ENCODE measurements at places on chromosomes 2 and 18. TPM values are rescaled to one million over a fixed set of nuclear protein-coding genes. Genes with fewer than 3 reads are reported as not detected.

GRCh38 chr18:55166260-55166598, 207.0 kb upstream of the CCDC68 start:
- no peak for DNase-seq

DNA sequence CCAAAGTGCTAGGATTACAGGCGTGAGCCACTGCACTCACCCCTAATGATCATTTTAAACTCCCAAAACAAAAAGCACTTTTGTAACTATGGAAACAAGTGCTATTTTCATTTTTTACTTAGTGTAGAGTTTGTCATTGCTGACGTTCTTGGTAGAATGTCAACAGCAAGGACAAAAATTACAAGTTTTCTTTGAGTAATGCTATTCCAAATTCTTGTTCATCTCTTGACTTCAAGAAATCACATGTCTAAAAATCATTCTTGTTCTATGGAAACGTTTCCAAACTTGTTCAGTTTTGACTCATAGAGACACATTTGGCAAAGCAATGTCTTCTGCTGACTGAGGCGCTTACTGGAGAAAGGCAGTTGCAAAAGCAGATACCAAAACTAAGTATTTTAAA, 82.6 kb downstream of the MBP start:
- no peak for DNase-seq

DNA sequence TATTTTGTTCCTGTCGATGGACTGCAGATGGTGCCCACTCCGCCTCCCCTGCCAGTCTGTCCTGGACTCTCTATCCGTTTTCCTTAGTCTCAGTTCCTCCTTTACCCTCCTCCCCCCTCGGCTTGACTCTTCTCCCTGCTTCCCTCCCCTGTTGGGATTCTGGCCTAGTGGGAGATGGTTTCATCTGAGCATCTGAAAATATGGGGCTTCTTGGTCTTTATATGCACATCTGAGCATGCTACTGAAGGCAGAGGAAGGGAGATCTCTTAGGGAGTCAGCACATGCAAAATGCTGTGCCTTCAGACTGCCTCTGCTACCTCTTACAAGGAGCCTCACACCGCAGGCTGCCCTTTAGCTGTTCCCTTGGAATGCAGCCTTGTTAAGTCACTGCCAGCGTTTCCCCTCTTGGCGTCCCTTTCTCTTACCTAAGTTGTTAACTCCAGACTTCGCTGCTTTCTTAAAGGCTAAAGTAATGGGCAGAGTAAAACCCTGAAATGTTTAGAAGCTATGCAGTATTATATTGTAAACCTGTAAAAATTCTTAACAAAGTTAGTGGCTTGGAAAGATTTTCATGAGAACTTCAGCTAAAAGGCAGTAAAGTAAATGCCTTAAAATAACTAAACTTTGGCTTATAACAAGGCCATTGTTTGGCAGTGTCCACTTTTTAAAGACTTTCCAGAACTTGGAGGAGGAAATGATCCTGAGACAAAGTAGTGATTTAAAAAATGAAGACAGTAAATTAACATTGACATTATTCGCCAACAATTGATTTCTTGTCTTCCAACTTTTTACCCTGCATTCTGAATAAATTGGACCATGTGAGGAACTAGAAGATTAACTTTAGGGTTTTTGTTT, 49.8 kb downstream of the LDLRAD4 start:
- DNase-seq, result peak; percentile 79

DNA sequence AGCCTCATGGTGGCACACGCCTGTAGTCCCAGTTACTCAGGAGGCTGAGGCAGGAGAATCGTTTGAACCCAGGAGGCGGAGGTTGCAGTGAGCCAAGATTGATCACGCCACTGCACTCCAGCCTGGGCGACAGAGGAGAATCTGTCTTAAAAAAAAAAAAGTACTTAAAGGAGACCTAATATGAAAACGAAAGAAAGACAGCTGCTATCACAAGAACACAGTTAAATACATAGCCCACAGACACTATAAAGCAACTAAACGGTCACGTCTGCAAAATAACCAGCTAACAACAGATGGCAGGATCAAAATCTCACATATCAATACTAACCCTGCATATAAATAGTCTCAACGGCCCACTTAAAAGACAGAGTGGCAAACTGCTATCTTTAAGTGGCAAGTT, 43.9 kb upstream of the TACR1 start:
- DNase-seq, result no peak

- DNase-seq, result peak; percentile 92
Observed at GRCh38 chr2:231677632-231678104, 30.7 kb upstream of the PTMA start.

- peak; percentile 12 for DNase-seq
Observed at GRCh38 chr2:194867328-194867727, 789.7 kb upstream of the SLC39A10 start.

GRCh38 chr2:217711188-217711587, 291.6 kb downstream of the TNS1 start:
- no peak for DNase-seq

DNA sequence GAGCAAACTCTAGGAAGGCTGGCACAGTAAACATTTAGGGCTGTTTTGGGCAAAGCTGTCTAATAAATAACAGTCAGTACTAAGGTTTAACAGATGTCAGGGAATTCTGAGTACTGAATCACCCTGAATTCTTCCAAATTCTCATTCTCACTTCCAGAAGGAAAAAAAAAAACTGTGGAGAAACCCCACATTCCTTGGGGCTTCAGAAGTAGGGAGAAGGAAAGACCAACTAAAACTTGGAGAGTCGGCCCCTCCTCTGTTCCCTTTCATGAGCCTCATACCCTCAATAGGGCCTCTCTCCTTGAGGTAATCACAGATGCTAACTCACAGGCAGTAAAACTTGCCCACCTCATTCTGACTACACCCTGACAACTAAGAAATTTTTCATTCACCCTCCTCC, 62.1 kb downstream of the CCDC148 start:
- no peak for DNase-seq

GRCh38 chr2:187264612-187265011, 183.4 kb downstream of the CALCRL start:
- DNase-seq, result no peak

- no peak for DNase-seq
Observed at GRCh38 chr2:174138161-174138560, 110.2 kb downstream of the OLA1 start.

DNA sequence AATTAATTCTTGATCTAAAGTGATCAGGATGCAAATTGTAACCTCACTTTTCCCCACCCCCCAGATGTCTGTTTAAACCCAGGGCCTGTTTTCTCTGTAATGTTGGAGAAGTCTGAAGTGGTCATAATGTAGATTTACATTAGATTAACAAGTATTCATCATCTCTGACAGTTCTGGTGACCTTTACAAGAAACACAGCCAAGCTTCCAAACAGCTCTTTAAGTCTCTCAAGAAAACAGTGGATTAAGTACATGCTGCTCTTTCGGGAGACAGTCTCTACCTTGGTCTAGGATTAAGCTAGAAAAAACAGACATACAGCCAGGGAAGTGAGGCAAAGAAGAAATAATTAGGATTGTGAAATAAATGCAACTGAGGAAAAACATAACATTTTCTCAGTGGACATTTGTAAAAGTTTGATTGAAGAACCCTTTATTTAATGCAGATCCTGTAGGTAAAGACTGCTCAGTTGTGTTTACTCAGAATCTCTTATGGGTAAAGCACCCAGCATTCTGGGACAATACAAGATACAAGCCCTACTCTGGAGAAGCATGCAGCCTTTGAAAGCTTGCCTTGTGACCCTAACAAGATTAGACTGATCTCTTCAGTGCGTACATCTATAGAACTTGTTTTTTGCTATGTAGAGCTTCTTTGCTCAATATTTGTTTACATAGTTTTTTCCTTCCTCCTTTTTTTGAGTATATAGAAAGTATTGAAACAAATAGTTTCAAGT, 203.9 kb downstream of the PHLPP1 start:
- no peak for DNase-seq

DNA sequence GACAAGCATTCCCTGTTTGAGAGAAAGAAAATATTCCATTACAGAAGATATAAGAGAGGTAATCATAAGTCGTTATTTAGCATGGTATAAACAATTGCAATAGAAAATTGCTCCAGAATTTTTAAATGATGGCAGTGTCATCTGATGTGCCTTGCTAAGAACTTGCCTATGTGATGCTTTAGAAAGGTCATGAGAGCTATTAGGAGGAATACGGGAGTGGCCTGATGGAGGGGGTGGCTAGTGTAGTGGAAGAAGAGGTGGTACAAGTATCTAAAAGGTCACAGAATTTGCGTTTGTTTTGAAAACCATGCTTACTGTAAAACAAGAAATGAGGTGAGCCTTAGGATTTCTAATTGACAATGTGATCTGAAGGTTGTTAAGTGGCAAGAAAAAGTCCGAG, 550.0 kb downstream of the TMX3 start:
- no peak for DNase-seq

GRCh38 chr2:140502951-140503630, 1627.7 kb downstream of the LRP1B start:
- no peak for DNase-seq

Gene ASXL2
- 14.9 TPM for polyA plus RNA-seq

Gene MAL
- polyA plus RNA-seq, result 3.4 TPM

Gene MYOM1
- polyA plus RNA-seq, result 243 TPM

Gene CNRIP1
- 19.6 TPM for polyA plus RNA-seq

Gene CNDP1
- 0.70 TPM for polyA plus RNA-seq

Gene CAPN14
- polyA plus RNA-seq, result not detected

Gene IL36RN
- 0.12 TPM for polyA plus RNA-seq
